ENCODE measurements at places on chromosomes 3 and 15.

- peak; percentile 10 for DNase-seq
These were observed 5.5 kb downstream of the CPNE4 start for GRCh38 chr3:132029182-132029902.

- DNase-seq = no peak
These were observed 111.5 kb downstream of the PDZRN3 start for GRCh38 chr3:73513260-73513659.

- DNase-seq = no peak
These were observed 27.0 kb downstream of the ADIPOQ start for GRCh38 chr3:186869253-186870100.

- DNase-seq = no peak
These were observed 978 bp downstream of the KCNMB2 start for GRCh38 chr3:178537122-178537705.

DNA sequence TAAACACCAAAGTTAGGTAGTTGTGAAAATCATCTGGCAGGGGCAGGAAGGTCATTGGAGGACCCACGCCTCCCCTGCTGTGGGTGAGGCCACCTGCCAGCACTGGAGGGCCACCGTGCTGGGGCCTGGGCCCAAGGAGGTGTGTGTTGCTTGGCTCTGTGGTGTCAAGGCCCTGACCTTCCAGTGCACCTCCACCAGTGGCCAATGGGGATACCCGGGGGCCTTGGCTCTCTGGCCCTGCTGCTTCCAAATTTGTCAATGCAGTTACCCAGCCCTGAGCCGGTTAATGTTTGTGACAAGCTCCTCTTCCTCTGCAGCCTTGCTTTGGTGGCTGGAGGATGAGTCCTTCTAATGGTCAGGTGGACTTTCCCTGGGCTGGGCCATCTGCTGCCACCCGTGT is 150.2 kb downstream of the KLF13 start:
- DNase-seq = no peak

- no peak for DNase-seq
These were observed 22.2 kb upstream of the CDAN1 start for GRCh38 chr15:42759093-42759492.

- DNase-seq = no peak
These were observed 540 bp upstream of the HHATL start for GRCh38 chr3:42702982-42703694.

DNA sequence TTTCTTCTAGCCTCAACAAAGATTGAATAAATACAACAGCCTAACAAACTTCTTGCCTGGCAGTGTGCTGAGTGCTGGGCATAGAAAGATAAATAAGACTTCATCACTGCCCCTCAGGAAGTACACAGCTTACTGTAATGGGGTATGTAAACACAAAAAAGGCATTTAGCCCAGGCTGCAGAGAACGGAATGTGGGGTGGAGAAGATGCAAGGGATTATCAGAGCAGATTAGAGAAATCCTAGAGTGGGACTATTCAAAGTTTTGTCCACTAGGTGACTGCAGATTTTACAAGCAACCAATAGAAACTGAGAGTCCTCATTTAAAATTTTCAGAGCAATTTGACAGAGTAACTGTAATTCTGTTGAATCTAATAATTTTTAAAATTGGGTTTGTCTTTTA is 35.4 kb upstream of the TSC22D2 start:
- no peak for DNase-seq

DNA sequence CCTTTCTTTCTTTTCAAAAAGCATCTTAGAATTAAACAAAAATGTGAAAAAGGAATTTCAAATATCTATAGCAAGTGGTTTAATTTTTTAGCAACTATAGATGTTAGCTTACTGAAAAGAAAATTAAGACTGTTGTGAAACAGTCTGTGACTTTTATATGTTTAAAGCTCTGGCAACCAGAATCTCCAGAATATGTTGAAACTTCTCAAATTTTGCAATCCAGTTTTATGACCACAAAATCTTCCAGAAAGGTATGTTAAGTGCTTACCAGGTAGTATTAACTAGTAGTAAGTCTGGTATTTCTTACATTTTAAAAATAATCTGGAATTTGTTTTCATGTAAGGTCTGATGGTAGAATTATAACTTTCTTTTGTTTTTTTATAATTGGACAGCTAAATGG is 235.0 kb downstream of the SLC9A9 start:
- DNase-seq = no peak

GRCh38 chr3:16280671-16281070 is 15.7 kb downstream of the OXNAD1 start:
- no peak for DNase-seq

DNA sequence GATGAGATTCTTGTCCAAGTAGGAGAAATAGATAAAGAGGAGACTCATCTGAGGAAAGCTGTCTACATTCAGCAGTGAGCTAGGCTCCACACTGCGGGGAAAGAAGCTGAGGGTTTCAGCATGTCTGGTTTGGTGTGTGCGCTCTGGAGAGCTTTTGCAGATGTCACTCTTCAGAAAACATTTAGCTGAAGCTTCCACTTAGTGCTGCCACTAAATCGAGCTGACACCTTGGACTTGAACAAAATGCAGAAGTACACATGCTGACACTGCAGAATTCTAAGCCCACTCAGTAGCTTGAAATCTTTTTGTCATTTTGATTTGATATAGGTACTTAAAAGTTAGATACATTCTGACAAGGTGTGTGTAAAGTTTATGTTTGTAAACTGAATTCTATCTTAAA is 32.3 kb upstream of the CRTC3 start:
- DNase-seq = no peak

DNA sequence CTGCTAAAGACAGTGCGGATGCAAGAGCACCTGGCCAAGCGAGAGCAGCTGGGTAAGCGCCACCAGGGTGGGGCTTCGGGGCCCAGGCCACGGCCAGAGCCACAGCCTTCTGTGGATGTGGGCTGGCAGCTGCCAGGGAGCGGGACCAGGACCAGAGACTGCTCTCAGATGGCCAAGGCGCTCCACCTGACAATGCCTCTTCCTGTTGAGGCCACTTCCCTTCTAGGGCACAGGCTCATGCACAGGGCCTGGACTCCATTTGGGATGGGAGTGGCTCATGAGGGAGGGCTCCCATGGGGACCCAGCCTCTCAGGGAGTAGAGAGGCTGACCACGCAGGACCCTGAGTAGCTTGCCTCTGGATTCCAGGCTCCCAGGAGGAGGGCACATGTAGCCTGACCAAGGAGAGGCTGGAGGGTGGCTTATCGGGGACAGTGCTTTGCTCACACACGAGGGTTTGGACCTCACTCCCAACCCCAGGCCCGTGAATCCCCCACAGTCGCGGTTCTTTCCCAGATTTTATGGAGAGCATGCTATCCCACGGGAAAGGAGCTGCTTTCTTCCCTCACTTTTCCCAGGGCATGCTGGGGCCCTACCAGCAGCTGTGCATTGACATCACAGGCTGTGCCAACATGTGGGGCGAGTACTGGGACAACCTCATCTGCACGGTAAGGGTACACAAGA is 25.1 kb downstream of the ACAA1 start:
- no peak for DNase-seq

GRCh38 chr3:78140274-78140673 is 1100.4 kb downstream of the ROBO2 start:
- DNase-seq = no peak

GRCh38 chr3:163785693-163786092 is 1292.6 kb downstream of the SI start:
- DNase-seq = no peak

DNA sequence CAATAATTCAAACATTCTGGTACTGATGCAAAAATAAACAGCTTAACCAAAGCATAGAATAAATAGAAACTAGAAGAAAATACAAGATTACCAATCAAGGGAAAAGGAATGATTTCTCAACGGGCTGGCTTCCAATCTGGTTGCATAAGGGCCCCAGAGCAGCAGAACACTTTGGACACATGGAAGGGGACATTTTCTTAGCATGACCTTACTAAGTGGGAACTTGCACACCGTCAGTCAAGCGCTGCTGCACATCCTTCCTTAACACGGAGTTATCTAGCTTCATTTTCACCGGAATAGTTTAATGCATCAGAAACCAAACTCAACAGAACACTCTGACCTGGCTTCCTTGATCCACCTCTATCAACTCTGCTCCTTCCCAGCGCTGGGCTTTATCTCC is 388.5 kb downstream of the VPS13C start:
- DNase-seq = no peak

DNA sequence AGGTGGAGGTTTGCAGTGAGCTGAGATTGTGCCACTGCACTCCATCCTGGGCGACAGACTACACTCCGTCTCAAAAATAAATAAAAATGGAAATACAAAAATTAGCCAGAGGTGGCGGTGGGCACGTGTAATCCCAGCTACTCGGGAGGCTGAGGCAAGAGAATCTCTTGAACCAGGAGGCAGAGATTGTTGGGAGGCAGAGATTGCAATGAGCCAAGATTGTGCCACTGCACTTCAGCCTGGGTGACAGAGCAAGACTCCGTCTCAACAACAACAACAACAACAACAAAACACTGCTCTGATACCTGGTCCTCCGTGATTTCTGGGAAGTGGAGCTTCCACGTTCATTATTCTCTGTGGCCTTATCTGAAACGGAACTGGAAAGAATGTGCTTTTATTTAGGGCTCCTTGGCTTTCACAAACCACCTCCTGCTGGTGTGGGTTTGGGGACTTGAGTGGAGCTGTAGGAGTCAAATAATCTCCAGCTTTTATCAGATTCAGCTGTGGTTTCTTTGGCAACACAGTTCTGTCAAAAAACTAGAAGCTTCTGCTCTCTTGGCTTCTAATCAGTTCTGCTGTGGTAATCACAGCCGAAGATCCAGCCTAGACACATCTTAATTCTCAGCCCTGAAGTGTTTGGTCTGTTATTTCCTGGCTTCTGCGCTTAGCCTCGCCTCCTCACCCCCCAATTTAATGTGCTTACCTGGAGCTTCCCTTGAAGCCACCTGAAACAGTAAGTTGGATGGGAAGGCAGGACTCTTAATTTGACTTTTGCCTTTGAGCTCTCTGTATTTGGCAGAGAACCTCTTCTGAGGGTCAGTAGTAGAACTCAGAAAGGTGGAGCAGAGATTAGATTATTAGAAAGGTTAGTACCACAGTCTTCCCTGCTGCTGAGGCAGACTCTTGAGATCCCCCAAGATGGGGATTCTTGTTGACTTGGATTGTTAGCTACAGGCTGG is 21.4 kb downstream of the IRAK2 start:
- no peak for DNase-seq

GRCh38 chr15:41561777-41562145 is 2.7 kb downstream of the TYRO3 start:
- peak; percentile 77 for DNase-seq

All from C1 segment of cervical spinal cord (tissue), 14 donors.